ENCODE measurements at places on chromosomes 16 and 17. TPM values are rescaled to one million over a fixed set of nuclear protein-coding genes. Genes with fewer than 3 reads are reported as not detected.

GRCh38 chr17:29358416-29358815 is 31.7 kb upstream of the TAOK1 start:
- no peaks in the 10 kb centered on the region for H3K27me3 ChIP-seq
- H3K4me3 ChIP-seq: no peak overlapping the region
- H3K27ac ChIP-seq: no peak overlapping the region
- no peak for DNase-seq
- no peaks in the 10 kb centered on the region for H3K4me1 ChIP-seq

GRCh38 chr17:79414793-79415211 is 196.0 kb downstream of the RBFOX3 start:
- H3K27ac ChIP-seq: no peak overlapping the region
- H3K4me1 ChIP-seq: no peaks in the 10 kb centered on the region
- DNase-seq: no peak

TAC4 gene
- total RNA-seq: not detected

KRT15 gene
- not detected for total RNA-seq

TSPAN10 gene
- total RNA-seq: 0.31 TPM
